Fibroblast of skin of back (primary cell): ENCODE measurements at places on chromosomes 1 and 21.
A peak's percentile ranks its signal among the peaks of the same experiment; 100 is the strongest.

DNA sequence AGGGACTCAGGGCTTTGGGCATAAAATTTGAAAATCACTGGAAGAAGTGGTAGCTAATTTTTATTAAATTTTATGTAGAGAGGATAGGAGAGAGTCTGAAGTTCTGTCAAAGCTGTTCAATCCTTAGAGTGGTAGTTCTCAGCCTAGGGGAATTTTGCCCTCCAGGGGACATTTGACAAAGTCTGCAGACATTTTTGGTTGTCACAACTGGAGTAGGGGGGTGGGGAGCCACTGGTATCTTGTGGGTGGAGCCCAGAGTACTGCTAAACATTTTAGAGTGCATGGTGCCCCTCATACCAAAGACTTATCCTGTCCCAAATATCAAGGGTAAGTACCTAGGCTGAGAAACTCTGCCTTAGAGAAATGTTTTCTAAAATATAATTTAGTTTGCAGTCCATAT is 30.2 kb downstream of the RASAL2 start:
- DNase-seq, result peak; percentile 46

GRCh38 chr1:180785291-180785690 is 127.4 kb upstream of the KIAA1614 start:
- peak; percentile 70 for DNase-seq

DNA sequence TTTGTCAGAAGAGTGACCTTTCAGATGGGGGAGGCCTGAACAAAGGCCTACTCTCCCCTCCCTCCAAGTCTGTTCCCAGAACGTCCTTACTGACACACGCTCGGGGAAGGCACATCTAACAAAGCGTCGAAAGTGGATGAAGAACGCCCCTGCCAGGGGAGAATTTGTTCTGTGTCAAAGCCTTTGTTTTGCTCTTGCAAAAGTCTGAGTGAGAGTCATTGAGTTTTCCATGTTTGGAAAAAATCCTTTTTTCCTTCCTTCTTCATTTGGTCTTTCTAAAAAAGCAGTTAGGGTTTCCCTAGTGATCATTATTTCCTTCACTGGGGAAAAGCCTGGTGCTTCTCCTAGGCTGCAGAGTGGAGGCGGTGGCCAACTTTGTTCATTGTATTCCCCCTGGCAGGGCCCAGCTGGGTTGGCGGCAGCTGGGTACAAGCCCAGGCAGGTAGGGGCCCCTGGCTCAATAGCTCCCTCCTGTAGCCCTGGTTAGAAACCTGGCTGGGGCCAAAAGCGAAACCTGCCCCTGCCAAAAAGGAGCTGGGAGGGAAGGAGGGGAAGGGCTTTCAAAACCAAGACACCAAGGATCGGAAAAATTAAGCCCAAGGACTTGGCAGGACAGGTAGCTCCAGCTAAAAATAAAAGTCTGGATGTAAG is 81.1 kb downstream of the ITPKB start:
- no peak for DNase-seq

DNA sequence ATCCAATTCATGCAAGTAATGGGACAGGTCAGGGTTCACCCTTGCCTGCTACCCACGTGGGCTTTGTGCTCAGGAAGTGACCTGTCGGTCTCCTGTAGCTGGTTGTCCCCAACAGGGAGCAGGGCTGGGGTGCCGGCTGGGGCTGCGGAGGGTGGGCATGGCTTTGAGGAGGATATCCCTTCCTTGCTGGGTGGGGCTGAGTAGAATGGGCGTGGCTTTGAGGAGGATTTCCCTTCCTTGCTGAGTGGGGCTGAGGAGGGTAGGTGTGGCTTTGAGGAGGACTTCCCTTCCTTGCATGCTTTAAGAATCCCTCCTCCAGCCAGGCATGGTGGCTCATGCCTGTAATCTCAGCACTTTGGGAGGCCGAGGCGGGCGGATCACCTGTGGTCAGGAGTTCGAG is 151.3 kb downstream of the CLIC6 start:
- no peak for DNase-seq

- DNase-seq, result peak; percentile 59
Observed at GRCh38 chr1:39632682-39633417, 6.6 kb downstream of the HEYL start.
